T follicular helper cell (primary cell): ENCODE measurements at places on chromosomes 2 and 18.

- no peak for DNase-seq
These were observed 7.4 kb upstream of the CCNYL1 start for GRCh38 chr2:207704078-207704477.

DNA sequence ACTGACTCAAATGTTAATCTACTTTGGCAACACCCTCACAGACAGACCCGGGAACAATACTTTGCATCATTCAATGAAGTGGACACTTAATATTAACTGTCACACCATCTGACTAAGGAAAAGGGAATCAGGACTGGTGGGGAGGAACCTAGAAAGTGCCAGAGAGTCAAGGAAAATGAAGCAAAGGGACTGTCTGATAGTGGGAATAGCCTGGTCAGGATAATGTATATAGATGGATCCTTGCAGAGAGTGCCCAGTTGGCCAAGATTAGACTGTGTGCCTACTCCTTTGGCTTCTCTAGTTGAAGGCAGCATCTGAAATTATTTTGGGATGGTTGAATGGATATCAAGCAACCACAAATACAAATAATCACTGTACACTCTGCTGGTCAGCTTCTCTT, 45.2 kb downstream of the ARL6IP6 start:
- no peak for DNase-seq

- DNase-seq: no peak
These were observed 386.2 kb downstream of the PTH2R start for GRCh38 chr2:208792766-208793165.

- DNase-seq: no peak
These were observed 4.8 kb upstream of the ZAP70 start for GRCh38 chr2:97708608-97709007.

DNA sequence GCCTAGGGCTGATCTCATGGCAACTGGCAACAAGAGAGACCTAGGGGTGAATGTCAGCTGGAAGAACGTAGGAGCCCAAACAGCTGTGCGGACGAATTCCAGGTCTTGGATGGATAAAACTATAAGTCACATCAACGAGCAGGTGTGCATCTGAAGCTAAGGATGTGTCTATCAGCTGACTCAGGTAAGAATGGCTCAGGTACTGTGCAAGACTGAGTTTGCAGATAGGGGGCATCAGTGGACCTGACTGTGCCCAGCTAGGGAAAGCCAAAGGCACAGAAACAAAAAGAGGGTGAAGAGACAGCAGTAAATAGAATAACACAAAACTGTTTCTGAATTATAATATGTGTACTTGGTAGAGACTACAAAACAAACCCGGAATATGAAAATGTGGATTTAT, 357.3 kb downstream of the ZEB2 start:
- peak; percentile 19 for DNase-seq

- no peak for DNase-seq
These were observed 121.4 kb downstream of the ASXL3 start for GRCh38 chr18:33699372-33699771.

DNA sequence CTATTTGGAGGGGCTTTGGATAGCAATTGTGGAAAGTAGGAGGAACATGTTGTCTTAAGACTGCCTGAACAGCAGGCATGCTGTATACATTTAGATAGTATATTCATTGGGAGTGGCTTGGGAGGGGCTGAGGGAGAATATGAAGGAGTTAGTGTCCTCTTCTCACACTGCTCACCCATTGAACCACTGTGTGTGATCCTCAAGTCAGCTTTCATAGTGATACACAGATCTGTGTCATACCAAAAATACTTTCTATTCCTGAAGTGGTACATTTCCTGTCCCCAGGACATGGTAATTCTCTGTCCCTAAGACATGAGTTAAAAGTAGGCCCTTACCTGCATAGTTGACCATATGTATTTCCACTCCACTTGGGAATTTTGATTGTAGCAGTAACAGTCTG, 9.6 kb downstream of the NEMP2 start:
- no peak for DNase-seq

GRCh38 chr2:37181726-37182684, 6.5 kb downstream of the SULT6B1 start:
- no peak for DNase-seq

GRCh38 chr2:134621939-134622705, 96.7 kb downstream of the TMEM163 start:
- no peak for DNase-seq

DNA sequence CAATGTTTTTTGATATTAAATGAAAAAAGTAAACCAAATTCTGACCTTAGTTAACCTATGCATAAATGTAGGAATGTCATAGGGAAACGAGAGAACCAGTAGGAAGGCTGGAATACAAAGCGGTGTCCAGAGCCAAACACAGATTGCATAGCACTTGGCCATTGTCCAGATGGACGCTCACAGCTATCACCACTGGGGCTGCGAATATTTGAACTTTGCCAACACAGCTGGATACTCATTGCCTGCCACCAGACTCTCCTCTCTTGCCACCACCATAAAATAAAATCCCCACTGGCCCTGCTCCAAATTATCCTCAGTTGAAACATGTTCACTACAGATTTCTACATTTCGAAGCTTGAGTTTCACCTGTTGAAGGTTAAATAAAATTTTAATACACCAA, 159.3 kb upstream of the GULP1 start:
- no peak for DNase-seq

DNA sequence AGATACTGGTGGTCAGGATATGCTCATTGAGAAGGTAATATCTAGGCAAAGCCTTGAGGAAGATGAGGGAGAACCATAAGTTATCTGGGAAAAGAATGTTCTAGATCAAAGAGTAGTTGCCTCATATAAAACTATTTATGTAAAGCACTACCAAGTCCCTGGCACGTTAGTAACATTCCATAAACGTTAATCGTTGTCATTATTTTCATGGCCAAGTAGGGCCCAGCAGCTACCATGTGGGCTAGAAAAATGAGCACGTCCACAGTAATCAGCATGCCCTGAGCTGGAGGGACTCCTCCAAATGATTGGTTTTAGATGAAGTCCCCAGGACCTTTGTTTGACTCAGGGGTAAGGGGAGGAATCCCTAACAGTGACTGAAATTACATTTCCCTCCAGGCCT, 32.7 kb upstream of the AFTPH start:
- DNase-seq: no peak

- DNase-seq: no peak
These were observed 14.5 kb upstream of the DARS1 start for GRCh38 chr2:135999899-136000298.

GRCh38 chr2:88824951-88825350, 133.5 kb downstream of the RPIA start:
- DNase-seq: no peak

- no peak for DNase-seq
These were observed 3.6 kb downstream of the LDLRAD4 start for GRCh38 chr18:13221869-13222855.

DNA sequence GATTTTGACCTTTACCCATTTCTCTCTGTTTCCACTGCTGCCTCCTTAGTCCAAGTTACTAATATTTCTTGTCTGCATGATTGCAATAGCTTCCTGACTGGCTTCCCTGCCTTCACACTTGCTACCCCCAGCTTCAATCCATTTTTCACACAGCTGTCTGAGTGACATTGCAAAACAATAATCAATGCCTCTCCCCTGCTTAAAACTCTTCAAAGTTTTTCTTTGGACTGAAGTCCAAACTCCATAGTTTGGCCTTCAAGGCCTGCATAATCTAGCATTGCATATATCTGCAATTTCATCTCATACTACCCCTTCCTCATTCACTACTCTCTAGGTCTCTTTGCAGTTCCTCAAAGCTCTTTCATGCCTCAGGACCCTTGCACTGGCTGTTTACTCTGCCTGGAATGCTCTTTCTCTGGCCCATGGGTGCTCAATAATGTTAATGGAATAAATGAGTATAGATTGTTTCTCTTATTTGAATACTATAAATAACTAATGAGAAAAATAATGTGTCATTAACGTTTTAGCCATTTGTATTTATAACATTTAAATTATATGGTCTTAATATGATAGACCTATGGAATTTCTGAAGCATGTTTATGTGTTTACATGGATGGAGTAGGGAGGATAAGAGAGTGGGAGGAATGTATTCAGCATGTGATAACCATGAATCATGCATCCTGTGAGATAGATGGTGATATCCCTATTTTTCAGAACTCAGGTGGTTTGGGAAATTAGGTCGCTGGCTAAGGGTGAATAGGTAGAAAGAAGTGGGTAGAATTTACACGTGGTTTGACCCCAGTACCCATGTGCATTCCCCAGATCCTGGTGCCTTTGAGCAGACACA, 5.7 kb upstream of the TMEM178A start:
- no peak for DNase-seq

DNA sequence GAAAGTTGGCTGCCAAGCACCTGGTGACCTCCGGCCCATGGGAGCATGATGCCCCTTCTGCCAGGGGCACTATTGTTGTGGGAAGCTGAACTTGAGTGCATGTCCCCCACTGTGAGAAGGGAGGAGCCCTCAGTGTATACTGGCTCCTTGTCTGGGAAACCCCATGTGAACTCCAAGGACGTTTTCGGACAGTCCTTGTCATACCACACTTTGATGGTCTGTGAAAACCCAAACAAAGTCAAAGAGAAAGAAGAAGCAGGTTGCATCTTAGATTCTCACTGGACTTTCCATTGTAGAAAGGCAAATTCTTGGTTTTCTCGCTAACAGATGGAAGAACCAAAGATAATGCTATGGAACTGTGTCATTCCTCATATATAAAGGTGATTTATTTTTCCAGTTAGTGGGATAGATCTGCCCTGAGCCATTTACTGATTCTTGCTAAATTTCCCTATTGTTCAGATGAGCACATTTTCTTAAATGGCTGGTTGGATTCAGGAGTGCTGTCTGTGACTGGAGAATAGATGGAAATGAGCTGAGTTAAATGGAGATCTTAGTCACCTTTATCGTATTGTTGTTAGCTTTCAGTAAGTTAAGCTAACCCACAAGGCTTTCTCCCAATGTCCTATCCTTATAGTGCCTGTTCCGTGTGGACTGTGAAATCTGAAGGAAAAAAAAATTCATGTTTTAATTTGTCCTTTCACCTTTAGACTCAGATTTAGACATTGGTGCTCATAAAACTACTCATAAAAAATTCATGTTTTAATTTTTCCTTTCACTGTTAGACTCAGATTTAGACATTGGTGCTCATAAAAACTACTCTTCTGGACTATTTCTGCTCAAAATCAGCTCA, 166.6 kb downstream of the ACTR3 start:
- DNase-seq: no peak
